CD4-positive, CD25-positive, alpha-beta regulatory T cell (primary cell): ENCODE measurements at places on chromosomes 2 and 18.

GRCh38 chr2:224885836-224886547 lies 156.3 kb downstream of the DOCK10 start:
- peak; percentile 54 for DNase-seq

- no peak for DNase-seq
These were observed 126.8 kb upstream of the UNC80 start for GRCh38 chr2:209644842-209645241.

DNA sequence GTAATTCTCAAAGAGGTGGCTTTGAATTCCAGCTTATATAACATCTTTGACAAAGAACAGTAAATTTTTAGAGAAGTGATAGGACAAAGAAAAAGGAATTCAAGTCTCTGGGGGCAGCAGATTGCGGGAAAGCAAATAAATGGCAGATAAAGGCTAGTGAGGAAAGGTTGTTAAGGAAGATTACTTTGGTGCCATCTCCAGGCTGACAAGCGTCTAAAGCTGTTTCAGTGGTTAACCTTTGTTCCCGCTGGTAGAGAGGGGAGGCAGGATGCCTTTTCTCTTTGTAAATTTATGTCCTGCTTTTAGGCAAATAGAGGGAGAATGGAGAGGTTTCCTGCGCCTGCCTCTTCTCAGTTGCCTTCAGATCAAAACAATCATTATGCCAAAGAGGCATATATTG lies 431.2 kb upstream of the CHST9 start:
- DNase-seq, result no peak

GRCh38 chr18:78767648-78768071 lies 212.0 kb upstream of the SALL3 start:
- DNase-seq, result no peak

DNA sequence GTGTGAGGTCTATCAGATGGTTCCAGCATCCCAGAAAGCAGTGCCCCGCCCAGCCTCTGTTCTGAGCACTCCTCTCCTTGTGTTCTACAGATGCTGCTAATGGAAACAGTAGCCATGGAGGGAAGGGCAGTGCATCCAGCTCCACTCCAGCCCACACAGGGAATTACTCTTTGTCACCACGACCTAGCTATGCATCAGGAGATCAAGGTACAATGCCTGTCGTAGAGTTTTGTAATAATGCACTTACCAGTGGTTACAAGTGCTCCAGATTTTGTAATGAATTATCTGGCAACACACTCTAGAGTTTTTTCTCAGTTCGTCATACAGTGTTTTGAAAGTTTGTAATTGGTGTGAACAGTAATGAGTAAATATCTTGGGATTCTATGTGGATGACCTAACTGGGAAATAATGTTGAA lies 161.1 kb downstream of the ESCO1 start:
- DNase-seq, result no peak
